ENCODE measurements at places on chromosomes 5 and 9.

DNA sequence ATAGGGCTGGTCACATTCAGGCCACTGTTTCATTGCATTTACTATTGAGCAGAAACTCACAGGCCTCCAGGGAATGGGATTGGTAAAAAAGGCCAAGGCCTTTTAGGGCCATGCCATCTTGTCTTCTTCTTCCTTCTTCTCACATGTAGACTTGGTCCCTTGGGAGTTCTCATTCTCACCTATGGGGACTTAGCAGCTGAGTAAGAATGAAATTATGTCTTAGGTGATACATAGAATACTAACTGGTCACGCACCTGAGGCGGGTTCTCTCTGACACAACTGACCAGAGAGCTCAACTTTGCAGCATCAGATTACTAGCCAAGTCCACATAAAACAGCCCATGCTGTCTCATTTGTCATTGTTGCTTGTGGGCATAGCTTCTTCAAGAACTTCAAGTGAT, 641.8 kb downstream of the EFNA5 start:
- DNase-seq: no peak

GRCh38 chr9:125861405-125862058, 114.4 kb downstream of the PBX3 start:
- DNase-seq: peak; percentile 44

DNA sequence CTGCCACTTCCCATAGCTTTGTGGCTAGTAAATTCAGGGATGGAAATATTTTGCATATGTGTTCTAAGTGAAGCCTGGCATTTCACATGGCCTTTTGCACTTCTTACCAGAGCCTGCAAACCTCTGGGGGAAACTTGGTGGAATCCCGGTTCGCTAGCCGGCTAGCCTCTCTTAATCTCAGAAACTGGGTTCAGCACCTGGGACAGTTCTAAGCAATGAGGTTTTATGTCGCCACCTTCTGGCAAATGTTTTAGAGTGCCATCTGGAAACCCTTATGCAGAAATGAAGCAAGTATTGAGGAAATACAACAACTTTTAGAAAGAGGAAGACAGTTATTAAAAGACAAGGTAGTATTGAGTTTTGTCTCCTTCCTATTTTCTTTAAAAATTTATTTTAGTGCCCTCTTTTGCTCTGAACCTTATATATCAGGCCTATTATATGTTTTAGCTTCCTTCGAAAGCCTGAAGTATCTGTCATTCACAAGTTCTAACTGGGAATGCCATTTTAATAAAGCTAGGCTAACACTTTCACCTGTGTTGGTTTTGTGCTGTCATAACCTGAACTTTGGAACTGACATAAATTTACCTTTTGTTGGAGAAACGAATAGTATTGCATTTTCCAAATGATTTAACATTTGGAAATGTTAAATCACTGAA, 963 bp upstream of the HTR1A start:
- DNase-seq: peak; percentile 53

DNA sequence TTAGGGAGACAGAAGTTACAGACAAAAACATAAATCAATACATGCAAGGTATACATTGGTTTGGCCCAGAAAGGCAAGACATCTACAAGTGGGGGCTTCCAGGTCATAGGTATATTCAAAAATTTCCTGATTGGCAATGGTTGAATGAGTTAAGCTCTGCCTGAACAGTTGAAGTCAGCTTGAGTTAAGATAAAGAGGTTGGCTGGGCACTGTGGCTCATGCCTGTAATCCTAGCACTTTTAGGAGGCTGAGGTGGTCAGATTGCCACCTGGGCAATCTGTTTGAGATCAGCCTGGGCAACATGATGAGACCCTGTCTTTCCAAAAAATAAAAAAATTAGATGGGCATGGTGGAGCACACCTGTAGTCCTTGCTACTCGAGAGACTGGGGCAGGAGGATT, 16.3 kb downstream of the TMC1 start:
- no peak for DNase-seq

DNA sequence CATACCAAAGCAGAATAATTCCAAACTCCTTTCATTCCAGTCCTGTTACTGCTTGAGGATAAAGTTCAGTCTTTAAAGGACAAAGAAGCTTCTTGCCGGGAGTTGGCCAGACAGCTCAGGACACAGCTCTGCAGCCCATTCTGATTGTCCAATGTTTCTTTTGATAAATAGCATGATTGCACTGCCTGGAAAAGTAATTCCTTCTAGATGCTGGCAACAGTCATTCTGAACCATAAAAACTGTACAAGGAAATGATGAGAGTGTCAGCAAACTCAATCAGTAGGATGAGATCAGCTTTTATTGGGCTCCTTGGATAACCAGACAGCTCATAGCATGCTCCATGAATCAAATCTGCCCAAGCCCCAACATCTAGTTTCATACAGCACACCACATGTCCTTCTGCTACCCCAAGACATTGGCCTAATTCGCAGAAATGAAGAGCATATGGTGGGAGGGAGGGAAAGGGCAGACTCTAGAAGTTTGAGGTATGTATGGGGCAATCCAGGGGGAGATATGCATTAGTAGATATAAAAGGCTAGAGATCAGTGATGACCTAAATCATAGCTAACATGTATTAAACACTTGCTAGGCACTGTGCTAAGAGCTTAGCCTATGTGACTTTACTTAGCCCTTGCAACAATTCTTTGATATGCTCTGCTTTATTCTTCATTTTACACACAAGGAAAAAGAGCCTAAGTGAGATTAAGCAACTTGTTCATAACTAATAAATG, 219.9 kb upstream of the NREP start:
- DNase-seq: peak; percentile 25

DNA sequence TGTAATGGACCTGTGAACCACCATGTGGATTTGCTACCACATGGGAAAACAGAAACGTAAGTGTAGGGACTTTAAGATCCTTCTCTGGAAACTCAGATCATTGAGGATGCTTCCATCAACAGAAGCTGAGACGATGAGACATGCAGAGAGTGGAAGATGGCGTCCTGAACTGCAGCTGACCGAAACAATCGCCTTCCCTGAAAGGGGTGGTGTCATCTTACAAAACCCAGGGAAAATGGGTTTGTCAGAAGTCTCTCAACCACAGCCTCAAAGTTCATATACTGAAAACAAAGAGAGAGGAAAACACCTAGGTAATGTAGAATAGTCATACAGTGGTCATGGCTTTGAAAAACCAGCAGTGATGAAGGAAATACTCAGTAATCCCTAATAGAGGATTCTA, 6.6 kb upstream of the PTPN3 start:
- DNase-seq: no peak

- DNase-seq: no peak
These were observed 50.0 kb upstream of the KLF4 start for GRCh38 chr9:107539427-107540163.

DNA sequence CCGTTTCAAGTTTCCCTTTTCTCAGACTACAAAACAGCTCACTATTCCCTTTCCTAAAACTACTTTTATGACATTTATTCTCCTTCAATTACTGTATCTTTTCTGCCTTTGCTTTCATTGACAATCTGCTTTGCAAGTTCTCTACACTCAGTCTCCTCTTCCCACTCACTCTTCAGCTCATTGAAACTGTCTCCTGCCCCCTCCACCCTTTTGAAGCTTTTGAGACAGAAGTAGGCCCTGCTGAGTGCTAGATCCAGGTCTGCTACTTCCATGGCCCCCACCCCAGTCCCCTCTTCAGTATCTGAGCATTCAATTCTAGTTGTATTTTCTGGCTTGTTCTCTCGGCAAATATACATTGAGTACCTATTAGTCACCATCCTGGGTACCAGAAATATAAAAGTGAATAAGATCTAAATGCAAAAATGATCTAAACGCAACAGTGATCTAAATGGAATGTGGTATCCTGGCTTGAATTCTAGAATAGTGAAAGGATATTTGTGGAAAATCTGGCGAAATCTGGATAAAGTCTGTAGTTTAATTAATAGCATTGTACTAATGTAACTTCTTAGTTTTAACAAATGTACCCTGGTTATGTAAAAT, 58.4 kb downstream of the OR2K2 start:
- DNase-seq: peak; percentile 43

GRCh38 chr5:136674178-136674577, 308.8 kb upstream of the TRPC7 start:
- DNase-seq: no peak

DNA sequence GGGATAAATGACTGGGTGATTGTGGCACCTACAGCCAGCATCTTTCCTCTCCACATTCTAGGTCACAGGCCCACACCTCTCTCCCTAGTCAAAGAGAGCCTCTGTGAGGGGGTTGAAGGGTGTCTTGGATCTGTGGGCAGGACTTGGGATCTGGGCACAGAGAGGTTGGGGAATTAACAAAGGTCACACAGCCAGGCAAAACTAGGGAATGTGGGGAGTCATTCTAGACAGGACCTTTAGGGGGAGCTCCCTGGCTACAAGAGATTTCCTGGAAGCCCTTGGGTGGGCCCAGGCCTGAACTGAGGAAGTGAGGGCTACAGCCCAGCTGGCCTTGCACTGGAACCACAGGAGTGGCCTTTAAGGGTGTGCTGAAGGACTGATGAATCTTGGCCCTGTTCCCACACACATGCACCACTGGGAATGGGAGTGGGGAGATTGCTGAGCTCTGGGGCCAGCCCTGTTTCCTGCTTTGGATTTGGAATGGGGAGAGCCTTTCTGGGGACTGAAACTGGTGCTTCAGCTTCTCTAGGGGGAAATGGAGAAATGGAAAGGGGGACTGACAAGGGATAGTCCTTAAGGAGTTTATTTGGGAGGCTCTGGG, 12.4 kb upstream of the CXXC5 start:
- peak; percentile 96 for DNase-seq
